ENCODE measurements at places on chromosomes 13 and 19. TPM values are rescaled to one million over a fixed set of nuclear protein-coding genes. Genes with fewer than 3 reads are reported as not detected.

Gene SLC25A41
- total RNA-seq: 0.46 TPM

Gene C3
- total RNA-seq: 0.25 TPM

GRCh38 chr13:98054301-98054700, 88.6 kb upstream of the FARP1 start:
- no peak overlapping the region for H3K4me3 ChIP-seq
- no peaks in the 10 kb centered on the region for H3K27me3 ChIP-seq
- DNase-seq: no peak

GRCh38 chr13:47046706-47047105, 149.9 kb upstream of the HTR2A start:
- DNase-seq: no peak
- H3K4me1 ChIP-seq: peaks cover 23% of the 10 kb centered on the region
- H3K27me3 ChIP-seq: no peaks in the 10 kb centered on the region
- H3K36me3 ChIP-seq: no peaks in the 10 kb centered on the region
- H3K27ac ChIP-seq: no peak overlapping the region

DNA sequence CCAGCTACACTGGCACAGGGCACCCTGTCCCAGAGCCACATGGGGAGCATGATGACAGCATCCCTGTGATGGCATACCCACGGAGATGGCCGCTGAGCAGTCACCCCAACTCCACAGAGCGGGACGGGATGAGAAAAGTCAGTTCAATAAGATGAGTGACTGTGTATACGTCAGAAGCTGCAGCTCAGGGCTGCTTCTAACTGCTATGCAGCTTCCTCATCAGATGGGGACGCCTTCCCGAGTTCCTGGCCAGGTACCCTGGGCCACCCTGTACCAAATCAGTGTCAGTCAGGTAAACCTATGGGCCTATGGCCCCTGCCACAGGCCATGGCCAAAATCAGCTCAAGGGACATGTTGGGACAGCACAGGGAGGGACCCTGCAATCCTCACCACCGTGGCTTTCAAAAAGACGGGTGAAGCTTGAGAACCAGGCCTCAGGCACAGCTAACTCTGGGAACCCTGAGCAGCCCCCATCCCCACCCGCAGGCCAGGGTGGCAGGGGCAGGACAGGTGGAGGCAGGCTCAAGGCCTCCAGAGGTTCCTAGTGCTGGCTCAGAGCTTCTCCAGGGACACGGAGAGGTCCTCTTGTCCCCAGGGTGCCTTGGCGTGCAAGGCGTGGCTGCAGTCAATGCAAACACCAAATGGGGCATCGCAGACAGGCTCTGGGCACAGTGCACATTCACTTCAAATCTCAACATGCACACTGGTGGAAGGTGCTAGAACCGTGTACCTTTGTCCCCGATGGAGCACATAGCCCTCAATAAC, 122.4 kb downstream of the TUBA3C start:
- H3K27me3 ChIP-seq: no peaks in the 10 kb centered on the region
- H3K4me1 ChIP-seq: no peaks in the 10 kb centered on the region
- H3K4me3 ChIP-seq: no peak overlapping the region
- H3K27ac ChIP-seq: no peak overlapping the region

DNA sequence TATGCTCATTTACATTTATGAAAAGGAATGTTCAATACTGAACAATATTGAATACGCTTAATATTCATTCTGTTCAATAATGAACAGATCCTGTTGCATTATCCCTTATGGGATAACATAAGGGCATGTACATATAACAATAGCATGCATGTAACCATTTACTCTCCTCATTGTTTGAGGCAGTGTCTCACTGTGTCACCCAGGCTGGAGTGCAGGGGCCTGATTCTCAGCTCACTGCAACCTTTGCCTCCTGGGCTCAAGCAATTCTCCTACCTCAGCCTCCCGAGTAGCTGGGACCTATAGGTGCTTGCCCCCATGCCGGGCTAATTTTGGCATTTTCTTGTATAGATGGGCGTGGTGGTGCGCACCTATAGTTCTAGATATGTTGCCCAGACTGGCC, 4.8 kb upstream of the DGKH start:
- H3K4me1 ChIP-seq: peaks cover 21% of the 10 kb centered on the region
- no peak for DNase-seq
- no peak overlapping the region for H3K27ac ChIP-seq
- H3K36me3 ChIP-seq: no peaks in the 10 kb centered on the region
- no peak overlapping the region for H3K4me3 ChIP-seq
- H3K27me3 ChIP-seq: peaks cover 60% of the 10 kb centered on the region

DNA sequence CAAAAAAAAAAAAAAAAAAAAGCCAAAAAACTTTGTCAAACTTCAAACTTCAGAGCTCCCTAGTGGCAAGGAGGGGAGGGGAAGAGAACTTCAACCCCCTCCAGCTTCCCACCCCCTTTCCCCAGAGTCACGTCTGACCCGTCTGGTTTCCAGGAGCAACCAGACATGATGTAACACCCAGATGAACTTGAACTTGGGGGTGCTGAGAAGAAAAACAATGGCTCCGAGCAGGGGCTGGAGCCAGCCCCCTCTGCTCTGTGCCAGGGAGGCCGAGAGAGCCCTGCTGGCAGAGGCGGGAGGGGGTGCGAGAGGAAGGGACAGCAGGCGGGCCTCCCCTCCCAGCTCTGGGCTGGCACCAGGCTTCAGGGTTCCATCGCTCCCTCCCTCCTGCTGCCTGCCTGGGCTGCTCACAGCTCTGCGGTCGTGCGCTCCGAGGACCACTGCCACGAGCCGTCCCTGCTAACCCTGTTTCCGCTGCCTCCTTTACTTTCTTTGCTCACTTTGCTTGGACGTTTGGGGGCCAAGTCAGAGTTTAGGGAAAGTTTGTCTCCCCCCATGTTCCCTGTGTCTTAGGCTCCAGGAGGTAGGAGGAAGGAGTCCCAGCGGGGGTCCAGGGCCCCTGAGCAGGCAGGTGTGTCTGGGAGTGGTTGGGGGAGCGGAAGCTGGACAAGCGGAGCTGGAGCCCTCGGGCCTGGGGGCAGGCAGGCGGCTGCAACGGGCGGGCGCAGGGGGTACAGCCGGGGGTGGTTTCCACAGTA, 11.1 kb downstream of the LYL1 start:
- H3K4me3 ChIP-seq: no peak overlapping the region
- H3K27ac ChIP-seq: no peak overlapping the region
- no peaks in the 10 kb centered on the region for H3K36me3 ChIP-seq
- peaks cover 68% of the 10 kb centered on the region for H3K27me3 ChIP-seq

- H3K4me3 ChIP-seq: no peak overlapping the region
- H3K36me3 ChIP-seq: no peaks in the 10 kb centered on the region
- H3K4me1 ChIP-seq: no peaks in the 10 kb centered on the region
These were observed 40.8 kb downstream of the CYP2B6 start for GRCh38 chr19:41031916-41032315.

DNA sequence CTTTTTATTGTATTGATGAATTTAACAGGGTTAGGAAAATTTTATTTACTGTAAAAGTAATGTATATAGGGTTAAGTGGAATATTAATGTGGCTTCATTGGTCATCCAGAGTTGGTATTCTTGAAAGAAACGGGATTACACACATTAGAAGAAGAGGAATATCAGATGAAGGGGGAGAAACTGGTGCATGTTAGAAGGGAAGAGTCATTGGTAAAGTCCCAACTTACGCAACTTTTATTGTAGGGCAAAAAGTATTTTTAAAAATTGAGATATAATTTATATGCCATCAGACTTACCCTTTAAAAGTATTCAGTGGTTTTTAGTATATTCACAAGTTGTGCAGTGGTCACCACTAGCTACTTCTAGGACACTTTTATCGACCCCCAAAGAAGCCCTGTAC, 47.3 kb downstream of the DNAJC3 start:
- H3K4me3 ChIP-seq: no peak overlapping the region
- H3K36me3 ChIP-seq: no peaks in the 10 kb centered on the region
- no peak overlapping the region for H3K27ac ChIP-seq
- H3K4me1 ChIP-seq: no peaks in the 10 kb centered on the region
- no peak for DNase-seq

DNA sequence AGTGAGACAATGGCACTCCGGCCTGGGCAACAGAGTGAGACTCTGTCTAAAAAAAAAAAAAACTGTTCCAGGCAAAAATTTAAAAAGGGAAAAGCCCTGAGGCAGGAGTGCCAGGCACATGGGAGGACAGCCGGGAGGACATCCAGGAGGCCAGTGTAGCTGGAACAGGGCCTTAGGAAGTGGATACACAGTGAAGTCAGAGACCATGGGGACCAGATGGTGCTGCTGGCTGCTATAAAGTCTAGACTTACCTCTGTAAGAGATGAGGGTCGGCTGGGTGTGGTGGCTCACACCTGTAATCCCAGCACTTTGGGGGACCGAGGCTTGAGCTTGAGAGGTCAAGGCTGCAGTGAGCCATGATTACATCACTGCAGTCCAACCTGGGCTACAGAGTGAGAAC, 15.0 kb downstream of the HAS1 start:
- no peak for DNase-seq
- H3K4me3 ChIP-seq: no peak overlapping the region
- H3K4me1 ChIP-seq: no peaks in the 10 kb centered on the region
- H3K27me3 ChIP-seq: peaks cover 26% of the 10 kb centered on the region
- no peaks in the 10 kb centered on the region for H3K36me3 ChIP-seq
